Stimulated activated CD4-positive, alpha-beta T cell treated with anti-CD3 and anti-CD28 coated beads, Interleukin-2, amount 100 ng/mL, for 24 hours (primary cell): ENCODE measurements at places on chromosomes 6 and 20.

DNA sequence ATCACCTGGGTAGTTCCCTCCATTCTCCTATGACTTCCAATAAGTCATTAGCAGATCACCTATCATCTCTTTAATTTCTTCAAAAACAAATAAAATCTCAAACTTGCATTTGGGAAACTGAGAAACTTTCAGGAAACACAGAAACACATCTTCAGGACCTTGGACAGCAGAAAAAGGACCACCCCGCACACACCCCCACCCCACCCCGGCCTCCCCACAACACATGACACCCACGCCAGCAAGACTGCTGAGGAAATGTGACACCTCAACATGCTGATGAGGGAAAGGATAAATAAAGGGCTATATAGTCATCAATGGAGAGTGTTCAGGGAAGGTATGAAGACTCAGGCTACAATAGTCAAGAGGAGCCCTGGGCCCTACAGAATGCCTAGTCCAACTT is 15.6 kb upstream of the TRIM39 start:
- no peak for DNase-seq

DNA sequence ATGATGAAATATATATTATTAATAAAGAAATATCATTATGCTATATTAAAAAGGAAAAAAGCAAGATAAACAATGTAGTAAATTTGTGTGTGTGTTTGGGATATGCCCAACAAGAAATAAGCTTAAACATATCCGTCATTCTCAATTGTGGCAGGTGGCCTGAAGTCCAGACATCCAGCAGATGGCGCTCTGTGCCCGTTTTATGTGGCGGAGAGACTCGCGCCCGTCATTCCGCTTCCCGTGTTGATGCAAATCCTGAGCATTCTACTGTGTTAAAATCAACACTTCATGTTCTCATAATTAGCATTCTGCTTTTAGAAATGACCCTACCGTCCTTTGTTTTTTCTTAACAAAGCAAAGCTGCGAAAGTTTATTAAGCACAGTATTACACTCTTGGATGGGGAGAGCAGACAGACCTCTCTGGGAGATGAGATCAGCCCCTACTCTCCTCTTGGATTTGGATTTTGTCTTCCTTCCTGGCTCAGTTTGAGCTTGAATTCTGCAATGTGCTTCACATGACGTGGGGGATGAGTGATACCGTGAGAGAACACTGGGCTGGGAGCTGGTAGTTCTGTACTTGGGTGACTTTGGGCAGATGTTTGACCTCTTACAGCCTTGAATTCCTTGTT is 125.8 kb downstream of the MCHR2 start:
- DNase-seq: peak; percentile 83

DNA sequence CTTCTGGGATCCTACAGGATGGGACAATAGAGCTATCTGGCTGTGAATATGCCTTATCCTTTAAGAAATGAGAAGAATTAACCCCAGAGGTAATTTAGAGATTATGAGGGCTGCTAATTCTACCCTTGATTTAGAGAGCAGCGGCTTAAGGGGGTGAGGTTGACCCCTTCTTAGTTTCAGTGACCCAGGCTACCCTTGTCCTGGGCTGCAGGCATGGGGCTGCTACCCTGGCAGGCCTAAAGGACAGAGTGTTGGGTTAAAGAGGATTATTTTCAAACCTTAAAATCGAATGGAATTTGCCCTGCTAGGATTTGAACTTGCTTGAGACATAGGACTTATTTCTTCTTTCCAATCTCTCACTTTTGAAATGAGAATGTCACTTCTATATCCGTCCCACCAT is 1343.4 kb downstream of the HACE1 start:
- no peak for DNase-seq

DNA sequence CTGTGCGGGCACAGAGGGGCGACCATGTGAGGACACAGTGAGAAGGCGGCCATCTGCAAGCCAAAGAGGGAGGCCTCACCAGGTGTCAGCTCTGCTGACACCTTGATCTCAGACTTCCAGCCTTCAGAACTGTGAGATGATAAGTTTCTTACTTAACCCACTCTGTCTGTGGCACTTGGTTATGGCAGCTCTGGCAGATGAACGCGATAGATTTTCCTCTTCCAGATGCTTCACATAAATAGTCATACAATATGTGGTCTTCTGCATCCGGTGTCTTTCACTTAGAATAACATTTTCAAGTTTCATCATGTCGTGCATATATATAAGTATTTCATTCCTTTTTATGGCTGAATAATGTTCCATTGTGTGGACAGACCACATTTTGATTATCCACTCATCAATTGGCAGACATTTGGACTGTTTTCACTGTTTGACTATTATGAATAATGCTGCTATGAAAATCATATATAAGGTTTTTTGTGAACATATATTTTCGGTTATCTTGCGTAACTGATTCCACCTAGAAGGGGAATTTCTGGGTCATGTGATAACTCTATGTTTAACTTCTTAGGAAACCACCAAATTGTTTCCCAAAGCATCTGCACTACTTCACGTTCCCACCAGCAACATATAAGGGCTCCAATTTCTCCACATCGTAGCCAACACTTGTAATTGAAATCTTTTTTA is 30.2 kb downstream of the PRR18 start:
- DNase-seq: no peak

DNA sequence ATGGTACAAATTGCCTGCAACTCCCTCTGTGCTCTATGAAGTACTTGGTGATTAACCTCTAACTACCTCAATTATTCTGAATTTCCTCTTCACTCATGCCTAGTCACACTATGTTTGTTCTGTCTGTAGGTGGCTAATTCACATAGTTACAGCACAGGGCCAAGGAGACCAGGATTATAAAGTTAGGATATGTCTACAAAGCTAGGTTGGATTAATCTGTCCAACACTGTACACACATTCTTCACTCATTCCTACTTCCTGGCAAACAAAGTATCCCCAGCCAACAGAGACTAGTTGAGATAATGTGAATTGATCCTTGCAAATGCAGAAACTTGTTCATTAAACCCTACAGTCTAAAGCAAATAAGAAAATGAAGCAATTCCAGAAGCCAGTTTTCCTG is 269.8 kb downstream of the HACE1 start:
- DNase-seq: no peak

DNA sequence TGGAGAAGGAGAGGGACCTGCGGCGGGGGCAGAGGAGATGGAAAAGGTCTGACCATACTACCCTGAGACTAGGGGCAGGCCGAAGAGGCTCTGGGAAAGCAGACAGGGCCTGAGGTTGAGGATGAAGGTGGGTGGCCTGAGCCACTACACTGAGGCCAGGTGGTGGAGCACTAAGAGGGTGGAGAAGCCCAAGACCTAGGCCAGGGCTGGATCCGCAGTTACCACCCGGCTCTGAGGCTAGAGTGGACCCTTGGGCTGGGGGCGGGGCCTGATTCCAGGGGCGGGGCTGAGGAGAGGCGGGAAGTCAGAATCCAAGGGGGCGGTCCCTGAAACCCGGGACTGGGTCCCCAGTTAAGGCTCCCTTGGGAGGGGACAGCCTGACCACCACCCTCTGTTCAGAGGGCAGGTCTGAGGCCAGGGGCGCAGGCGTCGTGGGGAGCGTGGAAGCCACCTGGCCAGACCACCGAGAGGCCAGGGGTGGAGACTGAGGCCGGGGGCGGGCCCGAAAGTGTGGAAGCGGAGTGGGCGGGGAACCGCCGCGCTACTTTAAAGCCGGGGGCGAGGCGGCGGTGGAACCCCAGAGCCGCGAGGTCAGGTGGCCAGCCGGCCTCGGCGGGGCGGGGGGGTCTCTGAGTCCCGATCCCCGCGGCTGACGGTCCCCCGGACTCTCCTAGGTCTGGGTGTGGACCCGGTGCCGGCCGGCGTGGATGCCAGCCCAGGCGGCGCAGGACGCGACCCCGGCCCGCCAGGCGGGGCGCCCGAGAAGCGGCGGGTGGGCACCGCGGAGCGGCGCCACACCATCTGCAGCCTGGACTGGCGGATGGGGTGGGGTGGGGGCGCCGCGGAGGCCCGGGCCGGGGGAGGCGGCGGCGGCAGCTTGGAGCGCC is 8.3 kb downstream of the CCM2L start:
- peak; percentile 72 for DNase-seq

- no peak for DNase-seq
Measured at GRCh38 chr20:21229163-21229562, 74.0 kb upstream of the XRN2 start.

DNA sequence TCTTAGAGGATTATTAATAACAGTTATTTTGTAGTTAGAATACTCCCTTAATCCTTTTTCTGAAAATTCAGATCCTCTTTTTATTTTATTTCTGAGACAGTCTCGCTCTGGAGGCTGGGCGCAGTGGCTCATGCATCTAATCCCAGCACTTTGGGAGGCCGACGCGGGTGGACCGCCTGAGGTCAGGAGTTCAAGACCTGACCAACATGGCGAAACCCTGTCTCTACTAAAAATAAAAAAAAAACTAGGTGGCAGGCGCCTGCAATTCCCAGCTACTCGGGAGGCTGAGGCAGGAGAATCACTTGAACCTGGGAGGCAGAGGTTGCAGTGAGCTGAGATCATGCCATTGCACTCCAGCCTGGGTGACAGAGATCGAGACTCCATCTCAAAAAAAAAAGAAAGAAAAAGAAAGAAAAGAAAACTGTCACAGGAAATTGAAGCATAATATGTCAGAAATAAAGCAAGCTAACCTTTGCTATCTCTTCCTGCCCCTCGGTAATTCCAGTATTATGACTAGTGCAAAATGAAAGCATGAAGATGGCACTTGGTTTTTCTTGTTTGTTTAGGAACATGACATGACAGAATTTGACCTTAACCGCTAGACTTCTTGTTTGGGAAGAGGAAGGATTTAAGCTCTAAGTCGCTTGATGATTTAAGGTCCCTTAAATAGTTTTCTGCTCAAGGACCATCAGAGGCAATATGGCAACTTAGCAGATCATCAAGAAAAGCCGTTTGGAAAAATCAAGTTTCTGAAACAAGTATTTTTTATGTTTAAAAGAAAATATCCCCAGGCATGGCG is 1.8 kb upstream of the RBM39 start:
- peak; percentile 27 for DNase-seq

DNA sequence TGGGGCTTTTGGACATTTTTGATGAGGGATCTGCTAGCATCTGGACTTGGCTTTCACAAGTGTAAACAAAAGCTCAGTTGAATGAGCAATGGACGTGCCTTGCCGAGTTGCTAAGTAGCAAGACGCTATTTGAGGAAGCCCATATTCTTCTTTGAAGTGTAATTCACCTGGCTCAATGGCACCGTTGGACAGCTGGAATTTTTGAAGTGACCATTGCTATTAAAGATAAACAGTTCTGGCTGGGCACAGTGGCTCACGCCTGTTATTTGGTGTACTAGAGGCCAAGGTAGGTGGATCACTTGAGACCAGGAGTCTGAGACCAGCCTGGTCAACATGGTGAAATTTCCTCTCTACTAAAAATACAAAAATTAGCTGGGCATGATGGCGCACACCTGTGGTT is 88.8 kb upstream of the SOX4 start:
- no peak for DNase-seq

GRCh38 chr6:130788954-130789353 is 38.3 kb upstream of the SMLR1 start:
- DNase-seq: no peak

- DNase-seq: no peak
Measured at GRCh38 chr6:108735310-108736001, 112.8 kb upstream of the ARMC2 start.

GRCh38 chr6:112286010-112286409 is 31.6 kb upstream of the LAMA4 start:
- peak; percentile 41 for DNase-seq

DNA sequence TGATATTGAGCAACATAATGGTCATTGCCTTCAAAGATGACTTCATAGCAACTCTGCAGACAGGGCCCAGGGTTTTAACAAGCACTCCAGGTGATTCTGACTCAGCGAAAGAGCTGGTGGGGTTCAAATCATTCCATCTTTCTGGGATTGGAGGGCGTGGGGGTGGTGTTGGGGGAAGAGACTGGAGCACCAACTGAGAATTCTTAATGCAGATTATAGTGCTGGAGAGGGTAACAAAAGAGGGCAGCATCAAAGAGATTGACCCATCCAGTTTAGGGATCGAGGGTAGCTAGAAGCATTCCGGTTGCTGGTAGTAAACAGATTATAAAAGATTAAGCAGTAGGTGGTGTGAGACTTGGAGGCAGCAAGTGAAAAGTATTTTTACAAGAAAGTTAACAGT is 15.9 kb downstream of the PFDN4 start:
- no peak for DNase-seq

- no peak for DNase-seq
Measured at GRCh38 chr6:53048431-53049195, 16.6 kb upstream of the FBXO9 start.

DNA sequence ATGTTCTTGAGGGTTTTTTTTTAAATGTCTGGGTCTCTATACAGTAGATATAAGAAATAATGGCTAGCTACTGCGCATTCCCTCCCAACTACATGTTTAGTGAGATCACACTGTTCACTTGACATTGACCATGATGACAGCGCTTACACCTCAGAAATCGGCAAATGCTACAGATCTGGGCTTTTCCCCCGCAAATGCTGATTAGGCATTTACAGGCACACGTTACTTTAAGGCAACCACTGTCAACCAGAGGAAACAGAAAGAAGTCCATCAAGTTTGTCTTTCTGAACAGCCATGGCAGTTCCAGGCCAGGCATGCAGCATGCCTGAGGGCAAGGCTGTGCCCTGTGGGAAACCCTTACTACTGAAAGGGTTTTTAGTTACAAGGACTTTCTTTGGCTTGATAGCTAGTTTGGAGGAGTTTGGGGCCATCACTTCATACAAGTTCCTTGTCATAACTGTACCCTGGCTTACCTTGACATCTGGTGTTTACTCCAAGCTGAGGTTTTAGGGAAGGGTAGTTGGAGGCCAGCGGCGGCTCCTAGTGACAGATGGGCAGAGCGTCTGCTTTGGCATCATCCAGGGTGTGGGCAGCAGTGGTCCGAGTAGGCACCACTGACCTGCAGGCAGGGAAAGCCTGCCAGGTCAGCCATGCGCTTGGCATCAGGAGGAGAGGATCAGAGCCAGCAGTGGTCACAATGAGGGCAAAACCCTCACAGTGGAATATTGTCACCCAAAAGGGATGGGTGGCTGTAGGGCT is 43.0 kb downstream of the CFAP61 start:
- no peak for DNase-seq

DNA sequence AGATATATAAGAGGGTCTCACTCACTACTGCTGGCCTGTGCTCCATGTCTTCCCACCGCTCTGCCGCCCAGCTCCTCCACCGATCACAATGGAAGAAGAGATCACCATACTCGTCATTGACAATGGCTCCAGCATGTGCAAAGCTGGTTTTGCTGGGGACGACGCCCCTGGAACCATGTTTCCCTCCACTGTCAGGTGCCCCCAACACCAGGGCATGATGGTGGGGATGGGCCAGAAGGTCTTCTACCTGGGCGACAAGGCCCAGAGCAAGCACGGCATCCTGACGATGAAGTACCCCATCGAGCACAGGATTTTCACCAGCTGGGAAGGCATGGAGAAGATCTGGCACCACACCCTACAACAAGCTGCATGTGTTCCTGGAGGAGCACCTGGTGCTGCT is 24.3 kb downstream of the TMEM74B start:
- no peak for DNase-seq

- no peak for DNase-seq
Measured at GRCh38 chr6:80250391-80250997, 144.0 kb downstream of the BCKDHB start.

DNA sequence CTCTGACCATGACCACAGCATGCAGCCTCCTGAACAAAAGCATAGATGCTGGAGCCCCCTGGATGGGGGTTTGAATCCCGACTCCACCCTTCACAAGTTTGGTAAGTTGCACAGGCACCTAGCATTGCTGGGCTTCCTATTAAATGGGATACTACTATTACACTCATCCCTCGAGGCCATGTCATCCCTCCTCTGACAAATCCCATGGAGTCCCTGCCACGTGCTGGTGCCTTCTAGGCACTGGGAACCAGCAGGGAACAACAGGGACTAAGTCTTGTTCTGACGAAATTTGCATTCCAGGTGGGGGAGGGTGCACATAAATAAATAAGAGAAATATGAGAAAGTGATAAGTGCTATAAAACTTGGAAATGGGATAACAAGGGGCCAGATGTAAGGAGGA is 15.3 kb upstream of the SIRPA start:
- no peak for DNase-seq
